Amniotic stem cell (primary cell): ENCODE measurements at places on chromosomes 7 and 10.

- DNase-seq = no peak
These were observed 130.4 kb downstream of the PTPN20 start for GRCh38 chr10:47041396-47042198.

- no peak for DNase-seq
These were observed 461.0 kb upstream of the NRG3 start for GRCh38 chr10:81414038-81414437.

- DNase-seq = no peak
These were observed 31.1 kb downstream of the NEUROD6 start for GRCh38 chr7:31309407-31309806.

- DNase-seq = no peak
These were observed at the start of gene SVOPL for GRCh38 chr7:138700857-138701536. SVOPL (minus strand) TSS chr7:138701362; CDS start chr7:138679045, 22,317 bp downstream.

- no peak for DNase-seq
These were observed 10.2 kb downstream of the LMTK2 start for GRCh38 chr7:98116656-98117461.

- DNase-seq = no peak
These were observed 486.0 kb downstream of the TNS3 start for GRCh38 chr7:47095946-47096345.

- DNase-seq = no peak
These were observed 121.3 kb downstream of the MACC1 start for GRCh38 chr7:20095862-20096261.

GRCh38 chr7:468681-469562 lies 50.7 kb downstream of the PDGFA start:
- no peak for DNase-seq

DNA sequence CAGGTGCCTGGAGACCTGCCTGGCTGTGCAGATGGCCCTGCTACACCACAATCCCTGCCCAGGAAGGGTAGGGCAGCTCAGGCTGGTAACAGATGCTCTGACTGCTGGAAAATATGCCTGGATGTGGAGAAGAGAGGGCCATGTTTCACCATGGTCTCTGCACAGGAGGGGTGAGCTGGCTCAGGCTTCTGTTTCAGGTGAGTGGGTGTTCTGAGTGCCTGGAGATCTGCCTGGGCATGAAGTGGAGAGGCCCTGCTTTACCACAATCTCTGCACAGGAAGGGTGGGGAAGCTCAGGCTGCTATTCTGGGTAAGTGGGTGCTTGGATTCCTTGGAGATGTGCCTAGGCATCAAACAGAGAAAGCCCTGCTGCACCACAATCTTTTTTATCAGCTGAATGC lies 350.1 kb downstream of the KIF20B start:
- DNase-seq = no peak

DNA sequence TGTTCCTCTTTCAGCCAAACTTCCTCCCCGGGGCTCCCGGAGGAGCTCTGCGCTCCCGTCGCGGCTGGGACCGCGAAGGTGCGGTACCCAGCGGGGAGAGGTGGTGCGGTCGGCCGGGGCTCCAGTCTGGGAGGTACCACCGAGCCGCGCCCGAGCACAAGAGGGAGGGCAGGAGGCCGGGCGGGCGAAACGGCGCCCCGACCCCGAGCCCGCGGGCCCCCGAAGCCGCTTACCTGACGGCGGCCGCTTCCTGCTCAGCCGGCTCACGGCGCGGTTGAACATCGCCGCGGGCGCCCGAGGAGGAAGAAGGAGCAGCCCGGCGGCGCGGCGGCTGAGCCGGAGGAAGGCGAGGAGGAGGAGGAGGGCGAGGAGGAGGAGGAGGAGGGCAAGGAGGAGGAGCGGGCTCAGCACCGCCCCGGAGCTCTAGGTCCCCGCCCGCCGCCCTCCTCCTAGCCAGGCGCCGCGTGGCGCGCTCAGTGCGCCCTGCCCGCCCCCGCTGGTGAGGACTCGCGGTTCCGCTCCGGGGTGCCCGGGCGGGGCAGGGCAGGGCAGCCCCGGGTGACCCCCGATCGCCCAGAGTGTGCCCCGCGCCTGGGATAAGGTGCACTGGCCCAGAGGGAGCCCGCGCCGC lies at the start of gene RGS10:
TSS of gene RGS10 (minus strand) at position 363 of the 631 bp plus-strand sequence. CDS start at position 282, 81 bp downstream.
- DNase-seq = no peak

- DNase-seq = no peak
These were observed 50.9 kb downstream of the INPP5A start for GRCh38 chr10:132588301-132589013.

GRCh38 chr10:34255035-34255434 lies 560.1 kb downstream of the PARD3 start:
- DNase-seq = no peak

DNA sequence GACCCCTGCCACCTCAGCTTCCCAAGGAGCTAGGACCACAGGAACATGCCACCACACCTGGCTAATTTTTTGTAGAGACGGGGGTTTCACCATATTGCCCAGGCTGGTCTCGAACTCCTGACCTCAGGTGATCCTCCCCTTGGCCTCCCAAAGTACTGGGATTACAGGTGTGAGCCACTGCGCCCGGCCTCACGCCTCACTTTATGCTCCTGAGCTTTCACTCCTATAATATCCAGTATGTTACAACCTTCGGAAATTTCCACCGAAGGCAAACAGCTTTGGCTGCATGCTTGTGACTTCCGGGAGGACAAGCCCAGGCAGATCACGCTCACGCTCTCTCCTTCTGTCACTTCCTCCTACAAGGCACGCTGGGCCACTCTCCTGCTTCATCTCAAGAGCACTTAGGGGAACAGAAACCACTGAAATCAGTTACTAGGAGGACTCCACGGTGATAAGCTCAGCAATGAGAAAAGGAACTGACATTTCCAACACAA lies 4.4 kb upstream of the MAD1L1 start:
- no peak for DNase-seq

DNA sequence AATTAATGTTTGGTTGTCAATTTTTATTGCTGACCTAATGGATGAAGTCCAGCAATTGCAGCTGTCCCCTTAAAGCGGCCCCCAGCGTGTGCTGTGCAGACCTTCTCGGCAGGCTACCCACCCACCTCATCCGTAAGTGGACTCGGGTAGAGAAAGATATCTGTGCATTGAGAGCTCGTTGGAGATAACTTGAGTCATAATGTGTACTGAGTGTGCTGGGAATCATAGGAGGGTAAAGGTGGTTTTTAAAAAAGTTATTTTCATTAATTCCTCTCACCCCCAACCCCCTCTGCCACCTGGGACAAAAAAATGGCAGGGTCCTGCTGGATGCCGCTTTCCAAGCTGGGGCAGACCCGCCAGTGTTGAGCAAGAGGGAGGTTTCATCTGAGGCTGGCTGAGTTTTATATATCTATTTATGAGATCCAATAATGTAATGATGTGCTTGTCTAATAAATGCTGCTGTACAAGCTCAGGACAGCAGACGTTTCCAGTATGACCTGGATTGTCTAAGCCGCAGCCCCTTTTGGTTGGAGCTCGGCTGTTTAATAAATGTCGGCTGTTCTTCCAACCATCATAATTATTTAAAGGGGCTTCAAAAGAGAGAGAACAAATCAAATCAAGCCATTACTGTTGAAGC lies 119.1 kb downstream of the NKX6-2 start:
- DNase-seq = no peak

DNA sequence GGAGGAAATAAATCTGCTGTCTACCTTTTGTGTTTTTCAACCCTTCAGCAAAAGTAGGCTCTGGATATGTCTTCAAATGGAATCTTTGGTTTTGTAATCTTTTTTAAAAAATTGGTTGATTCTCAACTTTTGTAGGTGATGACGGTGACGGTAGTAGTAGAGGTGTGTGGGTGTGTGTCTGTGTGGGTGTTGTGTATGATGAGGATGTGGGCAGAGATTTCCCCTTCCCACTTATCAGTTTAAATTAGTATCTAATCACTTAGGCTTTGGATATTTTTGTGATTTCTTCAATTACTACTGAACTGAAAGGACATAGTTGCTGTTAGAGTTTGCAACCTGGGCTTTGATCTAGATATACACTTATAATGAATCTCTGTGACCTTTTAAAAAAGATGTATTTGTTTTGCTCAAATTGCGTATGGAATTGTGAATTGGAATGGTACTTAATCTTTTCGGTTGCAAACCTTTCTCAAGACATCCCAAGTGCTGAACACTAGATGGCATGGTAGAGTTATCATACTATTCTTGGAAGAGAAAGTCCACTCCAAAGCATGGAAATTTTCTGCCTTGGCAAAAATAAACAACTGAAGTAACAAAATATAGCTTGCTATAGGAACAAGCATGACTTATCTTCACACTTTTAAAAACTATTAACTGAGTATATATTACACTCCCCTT lies 51.9 kb upstream of the A1CF start:
- peak; percentile 35 for DNase-seq

- no peak for DNase-seq
These were observed 77.2 kb downstream of the NEUROD6 start for GRCh38 chr7:31263338-31263737.

DNA sequence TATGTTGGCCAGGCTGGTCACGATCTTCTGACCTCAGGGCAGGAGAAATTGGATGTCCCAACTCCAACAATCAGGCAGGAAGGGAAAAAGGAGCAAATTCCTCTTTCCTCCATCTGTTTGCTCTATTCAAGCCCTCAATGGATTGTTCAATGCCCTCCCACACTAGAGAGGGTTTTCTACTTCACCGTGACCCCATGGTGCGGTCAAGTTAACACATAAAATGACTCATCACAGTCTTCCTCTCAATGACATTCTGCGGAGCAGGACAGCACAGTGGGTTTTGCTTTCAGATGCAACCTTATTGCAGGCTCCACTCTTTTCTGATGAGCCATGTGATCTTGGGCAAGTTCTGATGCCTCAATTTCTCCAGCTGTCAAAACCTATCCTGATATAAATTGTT lies 364.9 kb downstream of the ANKRD30A start:
- no peak for DNase-seq

DNA sequence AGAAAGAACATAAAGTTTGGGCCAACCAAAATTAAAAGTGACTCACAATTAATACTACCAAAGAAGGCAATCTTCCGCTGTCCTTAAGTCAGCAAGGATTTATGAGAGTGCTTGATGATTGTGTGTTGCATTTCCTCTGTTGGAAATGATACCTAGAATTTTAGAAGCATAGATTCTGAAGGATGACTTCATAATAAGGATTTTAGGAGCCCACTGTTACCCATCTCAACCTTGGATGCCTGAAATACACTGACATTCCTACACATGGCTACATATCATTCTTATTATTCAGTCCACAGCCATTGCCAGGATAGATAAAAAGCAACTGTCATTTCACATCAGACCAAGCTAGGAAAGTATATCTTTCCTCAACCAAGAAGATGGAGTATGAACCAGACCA lies 823.8 kb downstream of the LRMDA start:
- DNase-seq = no peak

DNA sequence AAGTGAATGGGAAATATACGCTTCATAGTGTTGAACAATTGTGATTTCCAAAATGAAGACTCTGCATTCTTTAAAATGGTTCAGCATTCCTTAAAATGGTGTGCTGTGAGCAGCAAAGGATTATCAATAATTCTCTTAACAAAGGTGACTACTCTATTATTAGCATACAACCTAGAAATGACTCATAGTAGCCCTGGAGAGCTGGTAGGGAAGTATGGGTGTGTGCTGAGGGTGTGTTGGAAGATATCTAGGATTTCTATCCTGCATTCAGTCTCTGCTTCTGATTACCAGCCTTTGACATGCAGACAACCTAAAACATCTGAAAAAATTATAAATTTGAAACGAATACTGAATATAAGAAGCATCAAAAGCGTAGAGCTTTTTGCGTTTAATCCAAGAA lies 72.5 kb downstream of the SEMA3D start:
- no peak for DNase-seq

- DNase-seq = no peak
These were observed 100.4 kb upstream of the DNAJC1 start for GRCh38 chr10:22103701-22104470.

GRCh38 chr7:128835790-128836641 lies 5.8 kb downstream of the FLNC start:
- DNase-seq = no peak

DNA sequence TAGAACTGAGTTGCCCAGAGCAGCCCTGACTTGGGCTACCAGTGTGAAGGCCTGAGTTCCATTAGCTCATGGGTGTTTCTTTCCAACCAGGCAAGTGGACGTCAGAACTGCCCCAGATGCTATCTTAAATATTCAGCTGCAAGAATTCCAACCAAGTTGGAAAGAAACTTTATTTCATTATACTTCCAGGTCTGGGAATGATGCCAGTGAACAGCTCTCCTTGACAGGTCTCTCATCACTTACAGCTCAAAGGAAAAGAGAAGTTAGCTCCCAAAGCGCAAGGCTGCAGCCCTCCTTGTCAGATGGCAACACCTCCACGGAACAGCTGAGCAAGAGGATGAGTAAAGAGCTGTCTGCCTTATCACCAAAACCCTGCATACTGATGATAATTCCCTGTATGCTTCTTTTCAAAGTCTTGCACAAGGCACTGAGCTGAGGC lies 255.5 kb upstream of the AOAH start:
- DNase-seq = no peak

DNA sequence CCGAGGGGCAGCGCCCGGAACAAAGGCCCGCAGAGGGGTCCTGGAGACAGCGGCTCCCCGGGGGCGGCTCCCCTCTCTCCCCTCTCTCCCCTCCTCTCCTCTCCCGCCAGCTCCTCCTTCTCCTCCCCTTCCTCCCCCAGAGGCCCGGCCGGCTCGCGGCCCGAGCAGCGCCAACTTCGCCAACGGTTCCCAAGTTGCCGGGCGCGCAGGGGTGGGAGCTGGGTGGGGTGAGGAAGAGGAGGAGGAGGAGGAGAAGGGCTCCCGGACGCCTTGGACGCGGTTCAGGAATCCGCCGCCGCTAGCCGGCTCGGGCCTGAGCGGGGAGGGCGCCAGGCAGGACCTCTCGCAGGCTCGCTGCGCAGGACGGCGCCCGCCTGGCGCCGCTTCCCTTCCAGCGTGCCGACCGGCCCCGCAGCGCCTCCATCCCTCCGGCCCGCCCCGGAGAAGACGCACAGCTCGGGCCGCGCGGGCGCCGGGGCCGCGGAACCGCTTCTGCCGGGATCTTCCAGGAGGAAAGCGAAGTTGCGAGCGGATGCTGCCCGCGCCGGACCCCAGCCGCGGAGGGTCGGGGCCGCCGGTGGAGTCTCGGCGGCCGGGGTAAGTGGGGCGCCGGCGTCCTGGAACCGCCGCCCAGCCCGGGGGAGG lies at the start of gene CHST3:
TSS of gene CHST3 (plus strand) at position 298 of the 645 bp plus-strand sequence. CDS start 41,448 bp downstream, outside the sequence.
- DNase-seq = no peak

- no peak for DNase-seq
These were observed 337.0 kb upstream of the FZD8 start for GRCh38 chr10:35979116-35979515.

DNA sequence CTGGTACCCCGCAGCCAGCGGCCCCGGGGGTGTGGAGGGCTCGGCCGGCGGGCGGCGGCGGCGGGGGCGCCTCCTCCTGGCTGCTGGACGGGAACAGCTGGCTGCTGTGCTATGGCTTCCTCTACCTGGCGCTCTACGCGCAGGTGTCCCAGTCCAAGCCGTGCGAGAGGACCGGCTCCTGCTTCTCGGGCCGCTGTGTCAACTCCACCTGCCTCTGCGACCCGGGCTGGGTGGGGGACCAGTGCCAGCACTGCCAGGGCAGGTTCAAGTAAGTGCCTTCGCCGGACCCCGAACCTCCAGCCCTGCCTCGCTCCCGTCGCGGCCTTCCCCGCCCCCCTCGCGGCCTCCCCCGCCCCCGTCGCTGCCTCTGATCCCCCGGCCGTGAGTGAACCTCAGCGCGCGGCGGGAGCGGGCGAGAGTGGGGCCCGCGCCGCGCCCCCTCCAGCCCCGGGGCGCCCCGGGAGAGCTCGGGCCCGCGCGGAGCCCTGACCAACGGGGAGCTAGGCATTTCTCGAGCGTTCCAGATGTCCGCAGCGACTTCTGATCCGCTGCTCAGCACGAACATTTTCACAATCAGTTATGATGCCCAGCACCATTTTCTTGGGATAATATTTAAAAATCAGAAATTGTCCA lies 727 bp downstream of the ATRNL1 start:
- no peak for DNase-seq
